Thymus (tissue), 14 donors: ENCODE measurements at places on chromosomes 12 and 14.

GRCh38 chr12:127393896-127394295, 873.1 kb upstream of the TMEM132C start:
- DNase-seq = no peak

- no peak for DNase-seq
Observed at GRCh38 chr12:124399622-124400021, 104.7 kb downstream of the RFLNA start.

GRCh38 chr12:103930787-103931735, 851 bp downstream of the HSP90B1 start:
- peak; percentile 45 for DNase-seq

- DNase-seq = no peak
Observed at GRCh38 chr14:93267149-93267711, 60.2 kb downstream of the UBR7 start.

DNA sequence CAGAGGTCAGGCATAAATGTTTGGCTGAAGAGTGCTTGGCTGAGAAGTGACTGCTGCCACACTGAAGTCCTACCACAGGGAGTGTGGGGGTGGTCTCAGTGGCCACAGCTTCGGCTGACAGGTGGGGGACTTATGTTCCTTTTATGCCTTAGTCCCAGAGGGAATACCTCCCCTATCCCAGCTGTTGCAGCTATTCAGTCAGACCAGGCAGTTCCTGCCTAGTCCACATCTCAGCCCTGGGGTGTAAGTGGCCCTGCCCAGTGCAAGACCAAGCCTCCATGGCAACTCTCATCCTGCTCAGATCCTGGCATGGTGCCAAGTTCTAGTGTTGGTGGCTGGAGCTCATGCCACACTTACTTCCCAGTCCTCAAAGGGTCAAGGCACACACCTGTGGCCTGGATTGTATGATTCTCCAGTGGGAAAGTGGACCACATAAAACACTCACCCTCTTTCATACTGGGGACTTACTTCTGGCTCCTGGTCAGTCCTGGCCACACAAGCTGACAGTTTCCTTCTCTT, 161.3 kb upstream of the CAND1 start:
- no peak for DNase-seq

DNA sequence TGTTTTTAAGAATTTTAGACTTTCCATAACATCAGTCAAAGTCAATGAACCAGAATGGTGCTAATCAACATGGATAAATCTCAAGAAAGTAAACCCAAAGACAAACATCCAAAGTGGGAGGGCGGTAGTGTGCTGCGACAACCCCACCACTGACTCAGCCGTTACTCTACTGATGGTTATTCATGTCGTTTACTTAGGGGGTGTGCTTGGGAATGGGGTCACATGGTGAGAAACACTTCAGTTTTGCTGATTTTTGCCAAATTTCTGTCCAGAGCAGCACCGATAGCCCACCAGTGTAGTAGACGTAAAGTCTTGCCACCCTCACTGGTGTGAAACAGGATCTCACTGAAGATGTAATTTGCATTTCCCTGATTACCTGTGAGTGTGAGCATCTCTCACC, 99.9 kb downstream of the ADGRD1 start:
- DNase-seq = no peak

GRCh38 chr12:63940310-63941005, 96.0 kb downstream of the SRGAP1 start:
- no peak for DNase-seq

GRCh38 chr12:75592086-75592485, 80.7 kb upstream of the KRR1 start:
- no peak for DNase-seq

- DNase-seq = no peak
Observed at GRCh38 chr14:89315493-89316470, 101.3 kb downstream of the FOXN3 start.

GRCh38 chr14:105043641-105044040, 21.6 kb downstream of the GPR132 start:
- DNase-seq = no peak

GRCh38 chr14:92490239-92490959, 23.2 kb upstream of the RIN3 start:
- DNase-seq = no peak

DNA sequence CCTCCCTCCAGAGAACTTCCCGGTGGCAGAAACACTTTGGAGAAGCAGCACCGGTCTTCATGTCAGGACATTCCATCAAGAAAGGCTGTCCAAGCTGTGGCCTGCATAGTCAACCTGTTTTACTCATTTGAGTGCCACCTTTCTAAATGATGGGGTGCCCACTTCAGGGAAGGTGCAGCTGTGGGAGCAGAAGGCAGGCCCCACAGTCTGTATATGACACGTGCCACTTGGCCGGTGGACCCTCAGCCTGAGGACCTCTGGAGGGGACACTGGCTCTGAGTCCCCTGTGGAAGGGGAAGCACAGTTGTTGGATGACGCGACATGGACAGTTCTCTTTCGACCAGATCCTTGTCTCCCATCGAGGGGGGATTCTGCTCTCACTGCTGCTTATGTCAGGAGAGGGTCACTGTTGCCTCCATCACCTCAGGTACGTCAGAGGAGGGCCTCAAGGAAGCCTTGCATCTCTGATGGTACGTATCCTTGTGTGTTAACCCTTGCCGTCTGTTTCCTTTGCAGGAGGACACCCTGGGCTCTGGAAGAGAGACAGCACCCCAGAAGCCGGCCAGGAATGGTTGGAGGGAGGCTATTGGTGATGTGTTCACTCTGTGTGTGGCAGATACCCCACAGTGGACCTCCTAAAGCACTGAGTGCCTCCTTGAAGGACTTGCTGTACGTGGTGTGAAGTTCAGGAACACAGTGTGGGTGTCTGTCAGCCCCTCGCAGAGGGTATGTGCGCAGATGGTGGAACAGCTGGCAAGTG, 132.1 kb upstream of the RTL1 start:
- no peak for DNase-seq

GRCh38 chr14:103296007-103296406, 38.0 kb upstream of the EIF5 start:
- DNase-seq = no peak

GRCh38 chr14:21257394-21257909, 11.8 kb downstream of the HNRNPC start:
- DNase-seq = no peak

- no peak for DNase-seq
Observed at GRCh38 chr14:60553808-60554207, 44.9 kb downstream of the SIX6 start.

GRCh38 chr14:68807148-68807600, 14.3 kb upstream of the ZFP36L1 start:
- no peak for DNase-seq

- no peak for DNase-seq
Observed at GRCh38 chr12:127178052-127178451, 1088.9 kb upstream of the TMEM132C start.

GRCh38 chr14:34013721-34014060, 62.8 kb upstream of the EGLN3 start:
- DNase-seq = peak; percentile 11

DNA sequence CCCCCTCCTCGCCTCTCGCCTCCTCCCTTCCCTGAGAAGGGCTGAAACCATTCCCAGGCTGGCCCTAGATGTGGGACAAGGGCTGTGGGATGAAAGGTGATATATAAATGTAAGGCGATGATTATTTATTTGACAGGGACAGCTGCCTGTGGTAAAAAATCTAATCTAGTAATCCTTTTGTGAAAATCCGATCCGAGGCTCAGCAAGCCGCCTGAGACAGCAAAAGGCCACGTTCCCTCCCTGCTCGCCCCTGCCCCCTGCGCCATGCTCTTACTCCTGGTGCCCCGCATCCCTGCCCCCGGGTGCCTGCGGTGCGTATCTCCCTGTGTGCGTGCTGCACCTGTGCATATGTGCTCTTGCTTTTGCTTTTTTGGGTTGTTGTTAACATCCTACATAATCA, 65.2 kb downstream of the TSPAN9 start:
- no peak for DNase-seq

DNA sequence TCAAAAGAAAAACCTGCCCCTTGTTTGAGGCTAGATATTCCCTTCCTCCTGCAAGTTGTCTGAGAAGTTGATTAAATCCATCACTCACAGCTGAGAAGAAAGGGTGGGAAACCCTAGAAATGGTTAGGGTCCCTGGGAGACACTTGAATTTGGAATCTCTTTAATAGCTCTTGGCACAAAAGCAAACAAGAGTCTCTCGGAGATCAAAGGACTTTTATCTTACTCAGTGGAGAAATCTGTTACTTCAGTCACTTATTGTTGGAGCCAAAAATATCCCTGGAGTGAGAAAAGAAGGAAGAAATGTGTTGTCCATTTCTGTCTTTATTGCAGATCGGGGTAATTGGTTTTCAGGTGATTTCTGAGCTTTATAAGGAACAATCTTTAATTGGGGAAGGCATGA, 47.0 kb downstream of the TMEM132C start:
- DNase-seq = no peak

DNA sequence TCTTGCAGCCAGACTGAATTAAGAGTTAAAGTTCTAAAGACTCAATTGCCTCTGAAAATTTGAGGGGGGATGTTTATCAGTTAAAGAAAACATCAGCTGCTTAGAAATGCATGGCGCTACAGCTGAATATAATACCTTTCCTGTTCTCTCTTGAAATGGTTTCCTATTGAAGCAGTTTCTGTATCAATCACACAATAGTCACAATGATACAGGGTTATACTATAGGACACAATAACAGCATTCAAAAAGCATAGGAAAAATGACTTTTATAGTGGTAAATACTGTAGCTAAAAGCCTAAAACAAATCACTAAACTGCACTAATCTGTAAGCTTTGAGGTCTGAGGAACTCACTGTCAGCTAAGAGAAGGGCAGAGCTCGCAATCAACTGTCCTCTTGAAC, 15.2 kb downstream of the MDGA2 start:
- no peak for DNase-seq

DNA sequence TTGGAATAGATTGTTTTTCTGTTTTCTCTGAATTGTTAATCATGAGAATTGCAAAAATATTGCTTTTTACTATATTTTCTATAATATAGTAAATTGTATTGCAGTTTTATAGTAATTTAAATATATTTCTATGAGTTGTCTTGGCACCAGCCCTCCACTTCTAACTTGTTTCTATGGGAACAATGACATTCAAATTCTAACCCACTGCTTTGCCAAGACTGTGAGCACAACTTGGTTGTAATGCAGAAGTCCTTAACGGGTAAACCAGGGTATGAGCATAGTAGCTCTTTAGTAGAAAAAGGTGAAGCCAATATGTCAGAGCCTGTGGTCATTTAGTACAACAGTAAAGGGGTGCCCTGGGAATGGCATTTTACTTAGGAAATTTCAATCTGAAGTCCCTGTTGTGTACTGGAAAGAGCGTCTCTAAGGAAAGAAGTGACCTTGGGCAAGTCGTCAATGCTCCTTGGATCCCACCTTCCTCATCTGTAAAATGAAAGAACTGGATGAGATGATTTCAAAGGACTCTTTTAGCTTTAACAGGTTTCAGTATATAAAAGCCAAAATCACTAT, 283.3 kb downstream of the ATP23 start:
- DNase-seq = no peak

GRCh38 chr12:125262851-125263250, 197.6 kb downstream of the AACS start:
- DNase-seq = no peak

DNA sequence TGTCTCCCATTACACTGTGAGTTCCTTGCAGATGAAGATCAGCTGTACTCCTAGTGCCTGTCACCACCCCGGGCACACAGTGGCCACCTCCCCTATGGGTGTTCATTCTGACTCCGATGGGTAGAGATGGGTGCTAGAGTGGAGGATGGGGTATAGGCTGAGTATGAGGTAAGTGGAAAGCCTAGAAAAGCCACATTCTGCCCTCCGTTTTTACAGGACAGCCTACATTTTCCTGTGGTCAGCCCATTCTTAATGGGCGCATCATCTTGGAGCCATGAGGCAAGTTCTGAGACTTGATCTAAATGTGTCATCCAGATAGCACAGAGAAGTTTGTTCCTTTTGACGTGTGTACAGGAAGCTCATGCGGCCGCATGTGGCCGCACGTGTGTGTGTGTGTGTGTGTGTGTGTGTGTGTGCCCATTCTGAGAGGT, 166.7 kb upstream of the HIF1A start:
- DNase-seq = no peak

DNA sequence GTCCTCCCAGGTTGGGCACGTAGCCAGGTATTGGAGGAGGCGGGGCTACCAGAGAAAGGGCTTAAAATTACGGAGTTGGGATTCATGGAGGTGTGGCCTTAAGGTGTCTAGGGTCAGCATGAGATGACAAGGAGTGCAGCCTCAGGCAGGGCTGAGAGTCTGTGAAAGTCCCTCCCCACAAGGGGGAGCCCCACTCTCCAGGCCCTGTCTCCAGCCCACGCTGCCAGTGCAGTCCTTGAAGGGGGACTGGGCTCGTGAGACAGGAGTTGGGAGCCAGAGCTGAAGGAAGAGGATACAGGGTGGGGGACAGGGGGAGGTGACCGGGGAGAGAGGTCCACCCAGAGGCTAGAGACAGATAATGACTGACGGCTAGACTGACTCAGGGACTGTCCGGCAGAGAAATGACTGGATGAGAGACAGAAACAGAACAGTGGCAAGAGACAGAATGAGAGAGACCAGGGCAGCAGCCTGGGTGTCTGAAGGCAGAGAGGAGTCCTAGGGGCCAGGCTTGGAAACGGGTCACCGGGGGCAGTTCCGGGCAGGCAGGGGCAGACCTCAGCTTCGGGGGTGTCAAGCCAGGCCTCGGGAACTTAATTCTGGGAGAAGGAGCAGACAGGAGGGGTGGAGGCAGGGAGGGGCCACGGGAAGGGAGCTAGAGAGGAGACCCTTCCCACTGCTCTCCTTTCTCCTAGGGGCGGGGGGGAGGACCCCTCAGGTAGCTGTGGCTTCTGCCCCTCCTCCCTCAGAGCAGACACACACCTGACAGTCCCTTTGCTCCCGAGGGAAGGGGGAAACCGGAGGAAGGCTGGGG, 970 bp downstream of the CDH24 start:
- peak; percentile 63 for DNase-seq

GRCh38 chr12:119828300-119828699, 48.8 kb downstream of the CIT start:
- no peak for DNase-seq

GRCh38 chr12:116931665-116932064, 20.9 kb downstream of the FBXW8 start:
- DNase-seq = no peak

- DNase-seq = no peak
Observed at GRCh38 chr12:31726575-31726974, 2.2 kb downstream of the AMN1 start.

- no peak for DNase-seq
Observed at GRCh38 chr14:28143316-28143715, 623.3 kb upstream of the FOXG1 start.

GRCh38 chr14:21275261-21275858, 4.5 kb upstream of the RPGRIP1 start:
- DNase-seq = peak; percentile 48

- no peak for DNase-seq
Observed at GRCh38 chr12:69575346-69575745, 9.9 kb upstream of the CCT2 start.

GRCh38 chr12:32437095-32437515, 37.7 kb downstream of the FGD4 start:
- no peak for DNase-seq

DNA sequence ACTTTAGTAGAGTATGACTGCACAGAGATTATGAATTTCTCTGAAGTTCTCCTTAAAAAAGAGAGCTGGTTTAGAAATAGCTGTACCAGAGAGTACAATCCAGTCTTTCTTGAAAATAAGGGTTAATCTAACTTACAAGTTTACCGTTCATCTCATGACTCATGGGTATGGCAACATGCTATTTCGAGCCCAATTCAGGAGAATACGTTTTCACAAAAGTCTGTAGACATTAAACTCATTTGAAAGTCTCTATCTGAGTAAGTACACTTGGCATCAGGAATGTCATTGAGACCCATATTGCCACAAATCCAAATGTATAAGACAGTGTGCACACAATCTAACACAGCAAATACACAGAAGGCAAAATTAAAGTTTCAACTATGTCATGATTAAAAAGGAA, 160.5 kb downstream of the PIK3C2G start:
- DNase-seq = no peak

GRCh38 chr12:94416613-94417012, 43.1 kb downstream of the CEP83 start:
- DNase-seq = no peak
